ENCODE measurements at places on chromosomes 13 and 19.

DNA sequence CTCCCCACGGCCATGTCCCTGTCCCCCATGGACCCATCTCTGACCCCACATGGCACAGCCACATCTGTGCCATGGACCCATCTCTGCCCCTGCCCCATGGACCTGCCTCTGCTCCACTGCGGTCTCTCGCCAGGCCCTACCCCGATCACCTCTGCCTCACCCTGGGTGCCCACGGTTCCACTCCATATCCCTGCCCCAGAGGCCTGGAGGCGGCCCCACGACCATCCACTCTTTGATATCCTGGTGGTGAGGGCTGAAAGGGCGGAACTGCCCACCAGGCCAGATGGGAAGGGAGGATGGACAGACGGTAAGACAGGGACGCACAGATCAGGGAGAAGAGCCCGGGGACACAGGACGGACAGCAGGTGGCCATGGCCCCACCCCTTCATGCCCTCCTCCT, 327 bp downstream of the PTGER1 start:
- H3K36me3 ChIP-seq = peaks cover 9% of the 10 kb centered on the region
- no peak overlapping the region for H3K27ac ChIP-seq
- H3K27me3 ChIP-seq = no peaks in the 10 kb centered on the region
- DNase-seq = no peak
- peaks cover 9% of the 10 kb centered on the region for H3K4me1 ChIP-seq
- H3K4me3 ChIP-seq = no peak overlapping the region

DNA sequence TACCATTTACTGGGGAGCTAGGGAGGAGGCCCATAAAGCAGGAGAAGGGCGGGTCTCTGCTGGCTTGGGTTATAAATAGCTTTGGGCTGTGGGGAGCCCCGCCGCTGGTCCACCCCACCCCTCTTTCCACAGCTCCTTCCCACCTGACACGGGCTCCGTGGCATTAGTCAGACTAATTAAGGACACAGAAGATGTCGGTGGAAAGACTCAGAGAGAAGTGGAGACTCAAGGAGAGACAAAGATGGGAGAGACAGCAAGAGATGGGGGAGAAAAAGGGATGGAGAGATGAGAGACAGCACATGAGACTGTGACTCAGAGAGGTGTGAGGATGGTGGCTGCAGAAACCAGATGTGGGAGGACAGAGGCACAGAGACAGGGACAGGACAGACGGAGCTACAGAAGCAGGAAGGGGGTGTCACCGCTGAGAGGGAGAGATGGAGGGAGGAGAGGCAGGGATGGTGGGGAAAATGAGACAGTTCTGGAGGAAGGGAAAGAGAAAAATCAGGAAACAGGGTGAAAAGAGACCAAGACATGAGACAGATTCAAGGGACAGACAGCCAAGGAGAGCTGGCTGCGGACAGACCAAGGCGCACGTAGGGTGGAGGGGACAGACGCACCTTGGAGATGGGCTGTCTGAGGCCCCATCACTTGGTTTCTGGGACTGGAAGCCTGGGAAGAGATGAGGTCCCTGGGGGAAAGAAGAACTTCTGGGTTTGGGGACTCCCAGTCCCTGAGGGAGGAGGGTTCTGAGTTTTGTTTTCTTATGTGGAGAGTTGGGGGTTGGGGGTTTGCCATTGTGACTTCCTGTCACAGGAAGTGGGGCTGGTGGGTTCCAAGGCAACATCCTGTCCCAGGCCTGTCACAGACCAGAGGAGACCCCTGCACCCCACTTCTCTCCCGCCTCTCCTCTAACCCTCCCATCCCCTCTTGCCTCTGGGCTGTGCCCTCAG, 4.1 kb downstream of the ARHGEF1 start:
- peaks cover 11% of the 10 kb centered on the region for H3K4me1 ChIP-seq
- H3K27me3 ChIP-seq = no peaks in the 10 kb centered on the region
- H3K4me3 ChIP-seq = no peak overlapping the region
- no peaks in the 10 kb centered on the region for H3K36me3 ChIP-seq
- H3K27ac ChIP-seq = no peak overlapping the region

DNA sequence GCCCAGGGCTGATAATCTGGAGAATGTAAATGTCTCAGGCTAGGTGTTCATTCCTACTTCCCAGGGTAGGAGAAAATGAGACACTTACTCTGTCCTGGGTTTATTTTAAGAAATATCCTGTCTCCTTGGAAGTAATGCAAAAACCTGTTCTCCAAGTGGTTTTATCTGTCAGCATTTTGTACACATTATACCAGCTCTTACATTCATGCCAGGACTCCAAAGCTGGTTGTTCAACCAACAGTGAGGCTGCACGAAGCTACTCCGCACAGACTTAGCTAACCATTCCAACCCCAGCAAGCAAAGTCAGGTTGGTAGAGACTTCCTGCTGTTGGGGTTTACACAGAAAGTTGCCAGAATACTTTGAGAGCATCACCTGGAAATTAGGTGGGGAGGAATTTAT, 55.6 kb downstream of the SLC7A1 start:
- H3K36me3 ChIP-seq = peaks cover 19% of the 10 kb centered on the region
- no peaks in the 10 kb centered on the region for H3K27me3 ChIP-seq
- no peak overlapping the region for H3K4me3 ChIP-seq
- H3K4me1 ChIP-seq = no peaks in the 10 kb centered on the region
- H3K27ac ChIP-seq = no peak overlapping the region

- DNase-seq = no peak
- no peaks in the 10 kb centered on the region for H3K36me3 ChIP-seq
- no peaks in the 10 kb centered on the region for H3K4me1 ChIP-seq
- no peak overlapping the region for H3K27ac ChIP-seq
These were observed 10.2 kb downstream of the ANGPTL4 start for GRCh38 chr19:8373867-8374813.

- no peaks in the 10 kb centered on the region for H3K36me3 ChIP-seq
- no peaks in the 10 kb centered on the region for H3K27me3 ChIP-seq
- H3K27ac ChIP-seq = no peak overlapping the region
- no peak overlapping the region for H3K4me3 ChIP-seq
These were observed 15.0 kb downstream of the TMTC4 start for GRCh38 chr13:100659578-100659977.

DNA sequence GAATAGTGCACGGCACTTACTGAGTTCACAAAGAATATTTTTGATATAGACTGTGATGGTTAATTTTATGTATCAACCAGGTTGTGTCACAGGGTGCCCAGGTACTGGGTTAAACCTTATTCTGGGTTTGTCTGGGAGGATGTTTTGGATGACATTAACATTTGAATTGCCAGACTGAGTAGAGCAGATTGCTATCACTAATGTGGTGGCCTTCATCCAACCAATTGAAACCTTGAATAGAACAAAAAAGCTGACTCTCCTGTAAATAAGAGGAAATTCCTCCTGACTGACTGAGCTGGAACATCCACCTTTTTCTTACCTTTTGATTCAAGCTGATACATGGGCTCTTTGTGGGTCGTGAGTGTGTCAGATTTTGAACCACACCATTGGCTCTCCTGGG, 1424.4 kb upstream of the MIR17HG start:
- H3K4me1 ChIP-seq = no peaks in the 10 kb centered on the region
- no peak overlapping the region for H3K4me3 ChIP-seq
- no peaks in the 10 kb centered on the region for H3K36me3 ChIP-seq
- H3K27ac ChIP-seq = no peak overlapping the region
- no peak for DNase-seq

DNA sequence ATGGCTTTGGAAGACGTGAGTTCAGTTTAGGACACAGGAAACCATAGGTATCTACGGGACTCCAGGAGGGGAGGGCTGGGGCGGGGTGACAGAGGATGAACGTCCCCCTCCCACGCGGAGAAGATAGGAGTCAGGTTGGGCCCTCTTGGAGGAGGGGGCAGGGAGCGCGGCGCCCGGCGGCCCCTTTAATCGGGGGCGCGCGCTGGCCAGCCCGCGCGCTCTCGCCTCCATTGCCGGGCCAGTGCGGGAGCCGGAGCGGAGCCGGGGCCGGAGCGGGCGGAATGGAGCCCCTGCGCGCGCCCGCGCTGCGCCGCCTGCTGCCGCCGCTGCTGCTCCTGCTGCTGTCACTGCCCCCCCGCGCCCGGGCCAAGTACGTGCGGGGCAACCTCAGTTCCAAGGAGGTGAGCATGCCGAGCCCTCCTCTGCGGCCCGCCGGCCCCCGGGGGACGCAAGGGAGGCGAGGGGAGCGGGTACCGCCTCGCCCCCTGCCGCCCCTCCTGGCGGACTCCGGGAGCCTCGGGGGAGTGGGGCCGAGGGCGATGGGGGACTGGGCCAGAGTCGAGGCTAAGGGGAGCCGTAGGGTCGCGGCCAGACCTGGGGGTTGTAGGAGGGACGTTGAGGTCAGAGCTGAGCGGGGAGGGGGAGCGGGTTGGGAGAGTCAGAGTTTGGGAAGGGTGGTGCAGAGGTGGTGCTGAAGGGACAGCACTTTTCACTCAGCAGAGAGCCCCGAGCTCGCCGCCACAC, at the start of gene TMEM145:
TMEM145 (plus strand) TSS at position 214 of the 744 bp plus-strand sequence; CDS start at position 282, 68 bp downstream.
- no peaks in the 10 kb centered on the region for H3K36me3 ChIP-seq
- H3K4me3 ChIP-seq = peak within 1 kb of the TSS; percentile 70
- DNase-seq = peak; percentile 77
- no peak within 1 kb of the TSS for H3K27ac ChIP-seq

DNA sequence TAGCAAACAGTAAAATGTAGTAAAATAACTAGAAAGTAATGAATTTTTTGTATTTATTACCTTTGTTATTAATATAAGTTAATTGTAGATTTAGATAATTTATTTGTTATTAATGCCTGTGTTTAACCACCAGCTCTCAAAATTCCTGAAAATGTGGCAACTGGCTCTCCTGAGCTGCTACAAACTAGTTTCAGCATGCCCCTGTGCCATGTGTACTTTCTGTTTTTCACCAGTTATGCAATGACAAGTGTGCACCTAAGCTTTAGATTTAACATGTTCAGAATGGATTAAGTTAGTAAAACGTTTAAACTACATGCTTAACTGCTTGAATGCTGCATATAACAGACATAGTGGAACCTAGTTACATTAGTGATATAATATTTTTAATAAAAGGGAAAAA, 88.1 kb downstream of the POSTN start:
- H3K27me3 ChIP-seq = no peaks in the 10 kb centered on the region
- H3K4me1 ChIP-seq = no peaks in the 10 kb centered on the region
- no peak for DNase-seq
- no peak overlapping the region for H3K4me3 ChIP-seq
- H3K36me3 ChIP-seq = no peaks in the 10 kb centered on the region

GRCh38 chr13:74555276-74555625, 421.0 kb upstream of the KLF12 start:
- H3K4me1 ChIP-seq = no peaks in the 10 kb centered on the region
- H3K36me3 ChIP-seq = no peaks in the 10 kb centered on the region
- H3K27me3 ChIP-seq = no peaks in the 10 kb centered on the region
- no peak overlapping the region for H3K27ac ChIP-seq

- H3K4me1 ChIP-seq = peaks cover 7% of the 10 kb centered on the region
- peak within 1 kb of the TSS; percentile 86 for H3K27ac ChIP-seq
These were observed at the start of gene ZNF763 for GRCh38 chr19:11964858-11965645. ZNF763 (plus strand) TSS chr19:11965040; CDS start chr19:11965209, 169 bp downstream.

GRCh38 chr13:64234255-64234654, 2818.6 kb upstream of the PCDH20 start:
- H3K27ac ChIP-seq = no peak overlapping the region
- no peaks in the 10 kb centered on the region for H3K4me1 ChIP-seq
- H3K36me3 ChIP-seq = no peaks in the 10 kb centered on the region

DNA sequence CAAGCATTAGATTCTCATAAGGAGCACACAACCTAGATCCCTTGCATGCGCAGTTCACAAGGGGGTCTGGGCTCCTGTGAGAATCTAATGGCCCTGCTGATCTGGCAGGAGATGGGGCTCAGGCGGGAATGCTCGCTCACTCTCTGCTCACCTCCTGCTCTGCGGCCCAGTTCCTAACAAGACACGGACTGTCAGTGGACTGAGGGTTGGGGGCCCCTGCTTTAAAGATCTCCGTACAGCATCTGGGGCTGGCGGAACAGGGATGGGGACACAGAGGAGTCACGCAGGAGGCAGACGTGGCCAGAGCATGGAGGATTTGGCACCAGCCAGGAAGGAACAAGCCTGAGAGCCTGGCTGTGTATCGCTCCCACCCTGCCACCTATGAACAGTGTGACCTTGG, 37.3 kb upstream of the ZNF536 start:
- no peak for DNase-seq
- no peak overlapping the region for H3K4me3 ChIP-seq
- H3K4me1 ChIP-seq = no peaks in the 10 kb centered on the region
- H3K27me3 ChIP-seq = no peaks in the 10 kb centered on the region
- H3K27ac ChIP-seq = no peak overlapping the region

DNA sequence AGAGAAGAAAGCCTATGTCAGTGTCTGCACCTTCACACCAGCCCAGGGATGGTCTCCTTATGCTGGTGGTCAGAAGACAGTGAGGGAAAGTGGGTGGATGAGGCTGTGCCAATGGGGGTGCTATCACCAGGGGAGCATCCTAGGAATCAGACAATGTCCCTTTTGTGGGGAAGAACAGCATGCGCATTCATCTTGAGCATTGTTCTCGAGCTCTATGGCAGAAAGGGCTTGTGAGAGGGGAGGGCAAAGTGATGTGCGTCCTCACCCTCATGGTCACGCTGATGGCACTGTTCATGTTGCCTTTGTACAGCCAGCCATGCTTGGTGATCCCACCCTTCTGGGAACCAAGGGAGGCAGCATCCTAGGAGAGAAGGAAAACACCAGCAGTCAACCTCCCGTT, 56.1 kb downstream of the DOCK9 start:
- no peak overlapping the region for H3K27ac ChIP-seq
- H3K27me3 ChIP-seq = no peaks in the 10 kb centered on the region
- no peaks in the 10 kb centered on the region for H3K36me3 ChIP-seq
- H3K4me3 ChIP-seq = no peak overlapping the region

GRCh38 chr13:90498096-90498495, 849.4 kb upstream of the MIR17HG start:
- no peak overlapping the region for H3K27ac ChIP-seq
- H3K27me3 ChIP-seq = no peaks in the 10 kb centered on the region
- no peaks in the 10 kb centered on the region for H3K4me1 ChIP-seq
- DNase-seq = no peak

DNA sequence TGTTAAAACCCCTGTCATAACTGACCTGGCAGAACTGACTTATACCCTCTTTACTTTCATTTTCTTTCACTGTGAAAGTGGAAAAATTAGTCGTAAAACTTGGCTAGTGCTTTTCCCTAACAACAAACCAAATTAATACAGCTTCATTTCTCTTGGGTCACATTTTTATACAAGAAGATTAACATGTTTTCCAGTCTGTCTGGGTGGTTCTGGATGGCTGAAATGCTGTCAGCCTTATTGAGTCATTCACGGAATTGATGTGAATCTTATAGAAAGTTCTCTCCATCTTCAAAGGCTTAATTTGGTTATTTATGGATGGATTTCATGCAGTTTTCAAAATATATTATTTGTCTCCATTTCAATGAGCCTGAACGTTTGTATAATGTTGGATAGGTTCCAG, 440.0 kb downstream of the KCTD12 start:
- no peaks in the 10 kb centered on the region for H3K27me3 ChIP-seq
- no peak for DNase-seq

DNA sequence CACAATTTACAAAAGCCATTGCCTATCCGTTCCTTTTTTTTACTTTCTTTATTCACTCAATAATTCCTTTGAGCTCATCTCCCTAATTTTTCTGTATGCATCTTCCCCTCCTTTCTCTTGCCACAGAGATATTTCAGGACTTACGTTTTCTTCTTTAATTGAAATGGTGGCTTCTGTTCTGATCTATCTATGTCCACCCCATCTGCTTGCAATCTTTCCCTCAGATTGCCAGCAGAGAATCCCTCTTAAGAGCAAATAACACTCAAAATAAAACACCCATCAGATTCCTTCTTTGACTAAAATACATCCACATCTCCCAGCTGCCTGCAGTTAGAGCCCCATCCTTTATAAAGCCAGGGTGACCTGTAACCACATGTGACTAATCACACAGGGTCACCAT, 478.6 kb downstream of the EFNB2 start:
- DNase-seq = no peak
- H3K4me1 ChIP-seq = no peaks in the 10 kb centered on the region
- H3K4me3 ChIP-seq = no peak overlapping the region
- no peaks in the 10 kb centered on the region for H3K36me3 ChIP-seq
- H3K27ac ChIP-seq = no peak overlapping the region
- H3K27me3 ChIP-seq = peaks cover 7% of the 10 kb centered on the region
